ENCODE measurements at places on chromosomes 7 and 10.
A peak's percentile ranks its signal among the peaks of the same experiment; 100 is the strongest.

GRCh38 chr10:118698421-118698820, 56.3 kb downstream of the CACUL1 start:
- peak; percentile 71 for DNase-seq

- DNase-seq, result no peak
These were observed 4.7 kb downstream of the CCNY start for GRCh38 chr10:35340975-35341374.

GRCh38 chr7:94436700-94437099, 42.0 kb downstream of the COL1A2 start:
- no peak for DNase-seq

GRCh38 chr7:141238596-141239243, 164.9 kb downstream of the TMEM178B start:
- DNase-seq, result no peak

GRCh38 chr10:102643336-102644065, 778 bp upstream of the TRIM8 start:
- no peak for DNase-seq

GRCh38 chr7:65475040-65475726, 101.5 kb downstream of the ZNF92 start:
- DNase-seq, result no peak

DNA sequence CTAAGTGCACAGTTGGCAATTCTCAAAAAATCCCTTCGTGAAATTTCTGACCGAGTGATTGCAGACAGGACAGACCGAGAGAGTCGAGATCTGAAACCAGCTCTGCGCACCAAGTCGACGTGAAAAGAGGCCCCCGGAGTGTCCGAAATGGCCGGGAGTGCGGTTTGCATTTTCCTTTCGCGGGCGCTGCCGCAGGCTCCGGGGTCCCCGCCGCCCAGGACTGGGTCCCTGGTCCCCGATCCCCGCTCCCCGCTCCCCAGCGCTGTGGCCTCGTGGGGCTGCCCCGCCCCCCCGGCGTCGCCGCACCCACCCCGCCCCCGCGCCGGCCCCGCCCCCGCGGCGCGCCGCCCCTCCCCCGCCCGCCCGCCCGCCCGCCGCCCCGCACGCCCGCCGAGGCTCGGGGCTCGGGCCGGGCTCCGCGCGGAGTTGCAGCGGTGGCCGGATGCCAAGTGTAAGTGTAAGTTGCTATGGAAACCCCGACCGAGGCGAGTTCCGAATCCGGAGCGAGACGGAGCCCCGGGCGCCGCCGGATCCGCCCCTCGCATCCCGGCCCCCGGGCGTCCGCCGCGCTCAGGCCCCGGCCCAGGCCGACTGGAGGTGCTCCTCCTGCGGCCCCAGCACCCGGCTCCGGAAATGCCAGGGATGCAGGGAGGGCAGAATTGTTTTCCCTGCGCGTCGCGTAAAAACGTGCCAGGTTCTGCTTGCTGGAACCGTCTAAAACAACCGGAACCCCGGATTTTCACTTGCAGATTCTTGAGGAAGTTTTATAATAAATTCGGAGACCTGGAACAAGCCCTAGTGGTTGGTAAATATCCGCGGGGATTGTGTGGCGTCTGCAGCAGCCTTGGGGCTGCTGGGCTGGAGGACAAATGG, 4.6 kb downstream of the BMI1 start:
- DNase-seq, result peak; percentile 52

GRCh38 chr10:12639996-12640944, 290.9 kb downstream of the CAMK1D start:
- no peak for DNase-seq

DNA sequence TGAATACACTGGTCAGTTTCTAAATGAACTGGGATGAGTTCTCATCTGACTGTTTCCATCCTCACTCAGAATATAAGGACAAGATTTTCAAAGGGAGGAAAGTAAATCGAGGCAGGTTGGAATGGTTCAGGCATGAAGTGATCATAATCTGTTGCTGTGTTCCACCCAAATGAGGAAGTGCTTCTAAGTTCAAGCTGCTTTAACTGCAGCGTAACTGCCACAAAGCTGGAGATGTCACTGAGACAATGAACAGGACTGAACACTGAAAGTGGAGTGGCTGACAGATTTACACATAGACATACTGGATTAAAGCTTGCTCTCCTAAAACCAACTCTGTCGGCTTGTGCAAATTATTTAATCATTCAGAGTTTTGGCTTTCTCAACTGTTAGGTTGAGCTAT, 66.6 kb downstream of the GPR37 start:
- DNase-seq, result no peak

DNA sequence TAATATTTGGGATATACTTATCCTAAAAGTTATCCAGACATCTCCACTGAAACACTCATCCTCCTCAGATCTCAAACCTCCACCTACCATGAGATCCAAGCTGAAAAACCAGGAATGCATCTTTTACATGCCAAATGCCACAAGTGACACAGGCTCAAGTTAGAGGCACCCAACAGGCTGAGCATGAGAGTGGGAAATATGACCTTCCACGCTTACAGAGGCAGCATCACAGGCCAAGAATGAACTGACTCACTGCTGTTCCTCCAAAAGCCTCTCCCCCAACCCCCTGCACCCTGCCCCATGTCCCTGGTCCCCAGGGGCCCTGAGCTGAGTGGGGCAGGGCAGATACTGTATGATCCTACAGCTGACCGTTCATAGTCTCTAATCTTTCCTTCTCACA, 4.8 kb upstream of the MTPAP start:
- DNase-seq, result no peak

DNA sequence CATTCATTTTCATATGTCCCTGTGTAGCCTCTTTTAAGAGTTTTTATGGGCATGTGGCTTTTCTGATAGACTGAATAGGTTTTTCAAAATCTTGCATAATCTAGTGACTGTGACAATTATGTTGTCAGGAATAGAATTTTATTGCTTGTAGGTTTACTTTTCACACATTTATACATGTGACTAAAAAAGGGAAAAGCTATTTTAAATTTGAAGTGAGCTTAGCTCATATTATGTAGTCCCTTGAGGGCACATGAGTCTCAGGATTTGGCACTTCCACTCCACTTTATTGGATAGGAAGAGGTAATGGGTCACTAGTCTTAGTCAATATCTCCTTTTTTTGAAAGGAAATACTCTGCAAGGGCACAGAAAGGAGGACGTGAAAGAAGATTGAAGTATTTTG, 247.3 kb downstream of the SUGCT start:
- no peak for DNase-seq

DNA sequence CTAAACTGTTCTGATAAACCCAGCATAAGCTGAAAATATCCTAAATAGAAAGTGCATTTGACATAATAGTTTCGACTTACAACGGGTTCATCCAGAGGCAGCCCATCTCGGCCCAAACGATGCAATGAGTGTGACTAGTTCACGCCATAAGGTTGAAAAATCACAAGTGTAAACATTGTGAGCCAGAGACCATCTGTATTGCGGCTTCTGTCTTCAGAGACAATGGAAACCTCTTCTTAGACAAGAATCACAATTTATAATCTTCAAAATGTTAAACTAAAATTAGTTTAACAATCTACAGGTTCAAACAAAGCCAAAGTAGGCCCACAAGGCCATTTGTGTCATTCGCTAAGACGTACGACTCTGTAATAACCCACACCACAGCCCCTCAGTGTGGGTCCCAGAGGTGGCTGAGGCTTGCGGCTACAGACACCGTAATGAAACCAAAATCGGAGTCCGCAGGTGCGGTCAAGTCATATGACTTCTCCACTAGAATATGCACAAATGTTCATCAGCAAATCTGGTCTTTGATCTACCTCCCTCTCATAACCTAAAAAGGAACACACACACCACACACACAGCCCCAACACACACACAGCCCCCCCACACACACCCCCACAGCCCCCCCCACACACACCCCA, 81.8 kb downstream of the DIP2C start:
- DNase-seq, result no peak

DNA sequence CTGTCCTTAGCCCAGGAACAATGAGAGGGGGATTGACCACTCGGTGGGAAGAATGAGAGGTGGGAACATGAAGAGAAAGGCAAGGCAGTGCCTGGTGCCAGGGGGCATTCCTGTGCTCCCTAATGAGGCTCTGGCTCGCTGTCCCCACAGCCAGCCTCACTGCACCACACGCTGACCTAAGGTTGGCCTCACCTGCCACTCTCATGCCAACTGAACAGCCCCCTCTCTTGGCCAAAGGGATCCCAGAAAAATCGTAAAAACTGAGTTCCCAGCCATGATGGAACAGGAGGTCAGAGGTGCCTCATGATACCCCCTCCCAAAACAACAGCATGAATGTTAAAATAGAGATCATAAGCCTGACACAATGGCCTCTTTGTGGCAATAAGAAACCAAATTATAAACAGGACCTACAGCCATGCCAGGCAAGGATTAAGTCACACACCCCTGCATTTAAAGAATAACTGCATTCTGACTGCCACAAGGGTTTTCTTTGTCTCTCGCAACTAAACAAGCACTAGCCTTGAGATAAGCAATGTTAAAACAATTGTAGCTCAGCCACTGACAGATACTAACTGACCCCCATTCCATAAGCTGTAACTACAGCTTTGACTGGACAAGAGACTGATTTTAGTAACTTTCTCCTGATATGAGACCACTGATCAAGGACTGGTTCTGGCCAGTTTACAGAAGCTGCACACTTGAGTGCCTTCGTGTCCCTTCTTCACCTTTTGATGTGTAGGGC, 149.2 kb downstream of the SH2D4B start:
- no peak for DNase-seq

DNA sequence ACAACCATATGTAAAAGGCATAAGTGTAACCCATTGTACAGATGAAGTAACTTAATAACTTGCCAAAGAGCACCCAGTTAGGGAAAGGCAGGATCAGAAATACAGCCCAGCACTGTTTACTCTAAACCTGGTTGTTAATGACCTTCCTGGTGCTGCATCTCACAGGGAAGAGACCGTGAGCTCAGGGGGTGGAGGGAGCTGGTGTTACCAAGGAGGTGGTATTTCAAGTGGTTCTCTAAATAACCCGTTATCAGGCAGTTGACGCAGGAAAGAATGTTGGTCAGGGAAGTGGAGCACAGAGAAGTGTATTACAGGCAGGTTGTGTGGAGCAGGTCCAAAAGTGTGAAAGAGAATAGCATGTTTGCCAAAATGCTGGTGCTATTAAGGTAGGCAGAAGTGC, 4.4 kb upstream of the ST7 start:
- no peak for DNase-seq

DNA sequence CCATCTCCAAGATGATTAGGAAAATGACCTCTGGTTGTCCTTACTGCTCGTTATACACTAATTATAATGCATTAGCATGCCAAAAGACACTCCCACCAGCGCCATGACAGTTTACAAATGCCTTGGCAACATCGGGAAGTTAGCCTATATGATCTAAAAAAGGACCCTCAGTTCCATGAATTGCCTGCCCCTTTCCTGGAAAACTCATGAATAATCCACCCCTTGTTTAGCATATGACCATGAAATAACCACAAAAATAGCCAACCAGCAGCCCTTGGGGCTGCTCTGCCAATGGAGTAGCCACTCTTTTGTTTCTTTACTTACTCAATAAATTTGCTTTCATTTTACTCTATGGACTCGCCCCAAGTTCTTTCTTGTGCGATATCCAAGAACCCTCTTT, 41.6 kb upstream of the KCNMA1 start:
- no peak for DNase-seq

DNA sequence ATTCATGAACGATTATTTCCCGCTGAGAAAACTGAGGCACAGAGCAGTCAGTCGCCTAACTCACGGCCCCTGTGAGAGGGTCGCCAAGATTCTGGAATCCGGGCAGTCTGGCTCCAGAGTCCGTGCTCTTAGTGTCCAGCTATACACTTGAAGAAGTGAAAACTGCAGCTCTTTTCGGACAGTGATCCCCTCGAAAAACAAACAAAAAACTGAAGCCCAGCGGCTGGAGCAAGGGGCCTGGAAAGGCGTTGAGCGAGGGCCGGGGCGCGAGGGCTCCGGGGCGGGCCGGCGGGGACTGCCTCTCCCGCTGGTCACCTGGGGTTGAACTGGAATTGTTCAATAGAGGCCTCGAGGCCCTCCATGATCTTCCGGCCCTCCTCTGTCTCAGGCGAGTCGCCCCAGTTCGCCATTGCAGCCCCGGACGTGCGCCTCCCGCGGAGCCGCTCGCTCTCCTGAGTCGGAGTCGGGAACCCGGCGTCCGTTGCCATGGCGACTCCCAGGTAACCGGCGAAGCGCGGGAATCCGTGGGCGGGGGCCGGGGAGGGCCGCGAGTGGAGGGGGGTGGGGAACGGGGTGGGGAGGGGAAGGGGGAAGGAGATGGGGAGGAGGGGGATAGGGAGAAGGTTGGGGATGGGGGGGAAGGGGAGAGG, 881 bp downstream of the C10orf67 start:
- peak; percentile 15 for DNase-seq

DNA sequence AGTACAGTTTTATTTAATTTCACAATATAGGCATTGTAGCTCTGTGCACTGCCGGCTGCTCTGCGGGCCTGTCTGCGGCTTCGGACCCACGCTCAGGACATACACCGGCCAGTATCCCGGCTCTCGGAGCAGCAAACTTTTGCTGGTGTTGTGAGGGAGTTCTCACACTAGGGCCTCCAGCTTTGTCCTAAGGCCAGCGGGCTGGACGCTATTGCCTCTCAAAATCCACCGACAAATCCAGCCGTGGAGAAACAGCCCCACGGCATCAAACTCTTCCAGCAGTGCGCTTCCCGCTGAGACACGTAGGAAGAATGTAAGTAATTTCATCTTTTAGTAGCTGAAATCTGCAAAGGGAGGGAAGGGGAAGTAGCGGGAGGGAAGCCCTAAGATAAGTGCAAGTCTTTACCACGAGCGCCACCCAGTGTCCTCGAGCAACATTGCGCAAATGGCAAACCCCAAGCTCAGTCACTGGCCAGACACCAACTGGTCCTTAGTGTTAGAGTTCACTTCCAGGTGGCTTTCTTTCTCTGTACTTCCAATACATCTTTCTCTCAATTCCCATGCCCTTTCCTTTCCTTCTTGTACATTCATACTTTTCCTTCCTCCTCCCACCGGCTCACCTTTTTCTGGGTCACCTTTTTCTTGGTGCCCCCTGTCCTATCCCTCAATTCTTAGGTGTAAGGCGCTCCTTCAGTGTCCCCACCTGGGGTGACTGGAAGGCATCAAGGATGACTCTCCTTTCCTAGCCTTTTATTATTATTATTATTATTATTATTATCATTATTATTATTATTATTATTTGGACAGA, 3.0 kb upstream of the DLX5 start:
- DNase-seq, result peak; percentile 35

DNA sequence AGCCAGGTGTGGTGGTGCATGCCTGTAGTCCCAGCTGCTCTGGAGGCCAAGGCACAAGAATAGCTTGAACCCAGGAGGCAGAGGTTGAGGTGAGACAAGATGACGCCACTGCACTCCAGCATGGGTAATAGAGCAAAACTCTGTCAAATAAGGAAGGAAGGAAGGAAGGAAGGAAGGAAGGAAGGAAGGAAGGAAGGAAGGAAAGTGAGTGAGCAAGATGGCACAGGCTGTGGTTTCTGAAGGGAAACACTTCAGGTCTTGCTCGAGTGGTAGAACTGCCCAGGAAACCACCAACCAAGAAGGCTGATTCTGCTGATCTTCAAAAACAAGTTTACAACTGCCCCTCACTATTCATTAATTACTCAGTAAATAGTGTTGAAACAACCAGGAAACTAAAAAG, 45.2 kb downstream of the EZH2 start:
- DNase-seq, result no peak

Measured in activated naive CD4-positive, alpha-beta T cell (primary cell).